Hepatocyte (in vitro differentiated cells): ENCODE measurements at places on chromosomes 4 and X.

- no peak for DNase-seq
Observed at GRCh38 chr4:121551881-121552280, 144.9 kb downstream of the ANXA5 start.

- DNase-seq: no peak
Observed at GRCh38 chrX:12278151-12278550, 139.9 kb downstream of the FRMPD4 start.

GRCh38 chrX:675279-675954 is 44.8 kb downstream of the SHOX start:
- no peak for DNase-seq

GRCh38 chrX:98398542-98398941 is 1514.8 kb downstream of the RPA4 start:
- no peak for DNase-seq
